ENCODE measurements at places on chromosomes 16 and 17.

DNA sequence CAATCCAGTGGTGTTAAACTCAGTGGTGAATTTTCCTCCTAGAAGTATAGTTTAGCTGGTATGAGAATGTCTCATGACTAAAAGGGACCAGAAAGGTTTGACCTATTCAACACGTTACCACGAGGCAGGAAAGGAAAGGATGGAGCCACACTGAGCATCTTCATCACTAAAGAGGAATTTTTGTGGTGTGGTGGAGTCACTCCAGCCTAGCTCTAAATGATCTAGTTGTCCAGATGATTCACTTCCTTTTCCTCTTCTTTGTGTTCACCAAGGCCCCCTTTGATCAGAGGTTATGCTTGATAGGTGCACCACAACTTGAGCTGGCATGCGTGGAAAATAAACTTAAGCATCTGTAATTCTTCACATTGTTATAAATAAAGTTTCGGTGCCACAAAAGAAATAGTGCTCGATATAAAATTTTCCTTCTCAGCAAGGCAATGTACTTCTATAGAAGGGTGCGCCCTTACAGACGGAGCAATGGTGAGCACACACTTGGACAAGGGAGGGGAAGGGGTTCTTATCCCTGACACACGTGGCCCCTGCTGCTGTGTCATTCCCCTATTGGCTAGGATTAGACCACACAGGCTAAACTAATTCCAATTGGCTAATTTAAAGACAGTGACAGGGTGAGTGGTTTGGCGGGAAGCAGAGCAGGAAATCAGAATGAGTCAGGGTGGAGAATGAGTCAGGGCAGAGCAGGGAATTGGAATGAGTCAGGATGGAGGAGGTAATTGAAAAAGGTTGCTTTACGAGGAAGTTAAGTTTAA, 254.6 kb downstream of the HS3ST3A1 start:
- DNase-seq, result no peak

GRCh38 chr16:52925143-52925542, 127.6 kb downstream of the CHD9NB start:
- no peak for DNase-seq

- DNase-seq, result no peak
These were observed 138.4 kb upstream of the CIBAR2 start for GRCh38 chr16:85250609-85251223.

DNA sequence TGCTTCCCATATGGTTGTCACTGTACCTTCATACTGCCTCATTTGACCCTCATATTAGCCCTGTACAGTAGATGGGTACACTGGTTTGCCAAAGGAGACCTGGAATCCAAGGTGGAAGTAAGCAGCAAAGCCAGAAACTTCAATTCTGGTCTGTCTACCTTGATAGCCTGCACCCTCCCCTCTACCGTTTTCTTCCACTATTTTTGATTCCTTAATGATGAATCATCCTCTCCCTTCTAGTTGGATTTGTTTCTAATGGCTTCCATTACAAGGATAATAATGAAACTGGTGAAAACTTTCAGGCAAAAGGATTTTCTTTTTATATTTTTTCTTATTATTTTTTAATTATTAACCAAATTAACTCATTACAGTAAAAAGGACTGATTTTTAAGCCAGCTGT, 17.3 kb downstream of the TAC4 start:
- DNase-seq, result no peak

GRCh38 chr17:32396343-32396742, 46.4 kb downstream of the ZNF207 start:
- no peak for DNase-seq

- DNase-seq, result no peak
These were observed 66.6 kb upstream of the CBX4 start for GRCh38 chr17:79905832-79906231.

GRCh38 chr16:5319799-5320198, 222.2 kb upstream of the EEF2KMT start:
- no peak for DNase-seq

GRCh38 chr17:55728361-55728760, 5.7 kb upstream of the TMEM100 start:
- DNase-seq, result no peak

GRCh38 chr17:75531721-75532072, 6.2 kb downstream of the LLGL2 start:
- no peak for DNase-seq

DNA sequence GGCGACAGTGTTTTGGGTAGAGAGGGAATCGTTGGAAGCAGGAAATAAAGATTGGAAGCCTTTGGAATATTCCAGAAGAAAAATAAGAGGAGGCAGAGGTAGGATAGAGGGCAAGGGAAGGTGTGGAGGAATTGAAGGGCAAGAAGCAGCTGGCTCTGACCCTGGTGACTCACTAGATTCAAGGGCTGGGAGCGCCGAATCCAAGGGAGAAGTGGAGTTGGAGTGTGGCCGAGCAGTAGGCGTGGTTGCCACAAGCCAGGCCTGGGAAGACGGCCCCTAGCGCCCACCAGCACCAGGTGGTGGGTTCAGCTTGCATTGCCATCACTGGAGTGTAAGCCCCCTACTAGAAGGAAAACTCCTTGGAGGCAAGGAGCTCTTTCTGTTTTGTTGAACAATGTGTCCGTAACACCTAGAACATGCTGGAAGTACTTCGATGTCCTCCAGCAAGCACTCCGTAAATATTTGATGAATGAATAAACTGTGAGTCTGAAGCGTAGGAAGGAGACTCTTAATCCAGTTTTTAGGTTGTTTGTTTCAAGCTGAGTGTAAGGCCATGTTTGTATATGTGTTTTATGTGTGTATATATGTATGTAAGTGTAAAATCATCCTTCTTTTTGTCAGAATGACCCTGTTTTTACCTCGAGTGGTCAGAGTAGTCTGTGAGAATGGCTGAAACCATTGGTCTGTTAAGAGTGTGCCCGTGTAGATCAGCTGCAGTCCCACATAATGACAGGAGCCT, 139.5 kb downstream of the CMIP start:
- no peak for DNase-seq

All from activated T-cell treated with anti-CD3 and anti-CD28 coated beads, Interleukin-2, amount 50 U/mL, for 1 hour (primary cell).